ENCODE measurements at places on chromosomes 3 and 15. TPM values are rescaled to one million over a fixed set of nuclear protein-coding genes. Genes with fewer than 3 reads are reported as not detected.

Gene TGM4
- total RNA-seq, result under 0.01 TPM

Gene GOLGA8S
- total RNA-seq, result not detected

Gene CACNA2D3
- total RNA-seq, result not detected

Gene LYSMD4
- 12.7 TPM for total RNA-seq

Gene KIF23
- total RNA-seq, result 40.5 TPM

Gene PLA2G4E
- not detected for total RNA-seq

Gene ARGFX
- not detected for total RNA-seq

Gene ADGRG7
- total RNA-seq, result not detected

Gene DLG1
- 41.6 TPM for total RNA-seq

Gene TRPM1
- total RNA-seq, result under 0.01 TPM

Gene ABHD2
- 80.1 TPM for total RNA-seq

Gene WDR53
- 5.3 TPM for total RNA-seq

Gene APEH
- 142 TPM for total RNA-seq

Gene ZNF197
- 12.3 TPM for total RNA-seq

Gene ARPIN
- total RNA-seq, result 12.7 TPM

Gene ARRDC4
- 7.2 TPM for total RNA-seq

Gene KNL1
- total RNA-seq, result 20.6 TPM

Gene GFM1
- 49.1 TPM for total RNA-seq

Gene HES1
- 0.39 TPM for total RNA-seq

Gene PROS1
- 38.6 TPM for total RNA-seq

Gene TCF12
- 89.1 TPM for total RNA-seq

Gene CCDC39
- total RNA-seq, result not detected

Gene SEMA5B
- total RNA-seq, result not detected

Gene RBPMS2
- under 0.01 TPM for total RNA-seq

Gene BOC
- total RNA-seq, result 2.2 TPM

Gene FOXB1
- not detected for total RNA-seq

Gene EIF2B5
- 34.2 TPM for total RNA-seq

Gene EPHA3
- total RNA-seq, result under 0.01 TPM

Gene GOLGA6L4
- total RNA-seq, result 0.78 TPM

Gene CISH
- 1.1 TPM for total RNA-seq

Gene EIF4E3
- total RNA-seq, result 2.9 TPM

Gene GPR62
- 0.20 TPM for total RNA-seq

Gene SEMA6D
- 0.59 TPM for total RNA-seq

Gene GCHFR
- total RNA-seq, result 0.78 TPM

Gene WDR72
- total RNA-seq, result not detected

Gene GP5
- total RNA-seq, result under 0.01 TPM

Gene TMEM62
- 11.0 TPM for total RNA-seq

Gene TIMP4
- total RNA-seq, result 12.7 TPM

Gene CYP1A2
- total RNA-seq, result not detected

Gene C3orf70
- total RNA-seq, result 1.1 TPM
